PC-9 (cell line): ENCODE measurements at places on chromosomes 2 and 18.

GRCh38 chr2:219522111-219523030 lies 8.1 kb downstream of the ASIC4 start:
- peak; percentile 41 for DNase-seq

DNA sequence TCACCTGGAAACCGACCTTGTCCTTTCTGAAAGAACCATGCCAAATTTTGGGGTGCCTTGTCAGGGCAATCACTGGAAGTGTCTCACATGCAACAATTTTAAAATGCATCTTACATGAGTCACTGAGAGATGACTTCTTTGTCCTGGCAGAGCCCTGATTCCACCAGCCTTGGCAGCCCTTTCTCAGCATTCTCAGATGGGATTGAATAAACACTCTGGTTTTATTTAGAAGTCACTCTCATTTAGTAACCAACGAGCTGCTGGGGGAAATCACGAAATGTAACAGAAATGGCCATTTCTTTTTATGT lies 3.8 kb upstream of the ATP8B1 start:
- peak; percentile 80 for DNase-seq

GRCh38 chr2:39528701-39529100 lies 91.6 kb upstream of the MAP4K3 start:
- DNase-seq, result no peak

DNA sequence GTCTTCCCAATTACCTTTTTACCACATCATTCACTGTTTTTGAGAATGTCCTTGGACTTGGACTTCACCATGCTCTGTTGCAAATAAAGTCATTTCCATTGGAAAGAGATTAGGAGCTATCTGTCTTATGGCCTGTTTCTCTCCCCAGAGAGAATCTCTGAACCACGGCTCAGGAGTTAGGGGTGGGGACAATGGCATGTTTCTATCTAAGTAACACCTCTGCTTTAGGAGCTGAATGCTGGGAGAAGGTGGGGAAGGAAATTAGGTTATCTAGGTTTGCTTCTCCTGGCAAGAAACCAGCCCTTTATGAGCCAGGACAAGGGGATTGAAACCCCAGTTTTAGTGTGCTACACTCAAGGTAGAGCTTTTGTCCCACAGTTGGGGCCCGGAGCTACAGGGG lies 86.3 kb downstream of the AGPS start:
- no peak for DNase-seq

DNA sequence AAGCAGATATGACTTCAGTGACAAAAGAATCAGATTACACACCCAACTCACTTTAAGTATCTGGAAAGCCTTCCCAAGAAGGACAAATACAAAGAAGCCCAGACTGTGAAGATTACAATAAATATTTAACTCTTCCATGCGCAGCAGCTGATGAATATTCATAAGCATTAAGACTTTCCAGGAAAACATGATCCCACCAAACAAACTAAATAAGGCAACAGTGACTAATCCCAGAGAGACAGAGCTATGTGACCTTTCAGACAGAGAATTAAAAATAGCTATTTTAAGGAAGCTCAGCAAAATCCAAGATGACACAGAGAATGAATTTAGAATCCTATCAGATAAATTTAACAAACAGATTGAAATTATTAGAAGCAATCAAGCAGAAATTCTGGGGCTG lies 108.2 kb upstream of the UBE2E3 start:
- no peak for DNase-seq

- no peak for DNase-seq
Observed at GRCh38 chr2:152175012-152175367, 573 bp downstream of the STAM2 start.

- peak; percentile 9 for DNase-seq
Observed at GRCh38 chr2:99478632-99479031, 11.2 kb downstream of the REV1 start.

DNA sequence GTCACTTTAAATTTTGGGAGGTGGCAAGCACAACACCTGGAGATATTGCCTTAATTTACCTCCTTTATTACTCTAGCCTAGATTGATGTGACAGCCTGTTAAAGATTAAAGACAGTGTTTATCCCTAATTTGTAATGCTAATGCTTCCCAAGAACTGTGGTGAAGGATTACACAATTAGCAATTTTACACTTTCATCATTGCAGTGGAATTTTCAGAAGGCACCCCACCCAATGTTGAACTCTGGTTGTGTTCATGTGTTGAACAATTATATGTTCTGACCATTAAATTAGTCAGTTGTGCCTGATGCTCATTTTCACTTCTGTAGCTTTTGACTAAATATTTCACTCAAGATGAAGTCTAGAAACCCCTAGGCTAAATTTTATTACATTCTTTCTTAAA lies 317.1 kb upstream of the CWC22 start:
- no peak for DNase-seq

- DNase-seq, result no peak
Observed at GRCh38 chr2:40439473-40439872, 12.4 kb downstream of the SLC8A1 start.

GRCh38 chr2:71006955-71007799 lies 12.5 kb upstream of the TEX261 start:
- DNase-seq, result no peak

DNA sequence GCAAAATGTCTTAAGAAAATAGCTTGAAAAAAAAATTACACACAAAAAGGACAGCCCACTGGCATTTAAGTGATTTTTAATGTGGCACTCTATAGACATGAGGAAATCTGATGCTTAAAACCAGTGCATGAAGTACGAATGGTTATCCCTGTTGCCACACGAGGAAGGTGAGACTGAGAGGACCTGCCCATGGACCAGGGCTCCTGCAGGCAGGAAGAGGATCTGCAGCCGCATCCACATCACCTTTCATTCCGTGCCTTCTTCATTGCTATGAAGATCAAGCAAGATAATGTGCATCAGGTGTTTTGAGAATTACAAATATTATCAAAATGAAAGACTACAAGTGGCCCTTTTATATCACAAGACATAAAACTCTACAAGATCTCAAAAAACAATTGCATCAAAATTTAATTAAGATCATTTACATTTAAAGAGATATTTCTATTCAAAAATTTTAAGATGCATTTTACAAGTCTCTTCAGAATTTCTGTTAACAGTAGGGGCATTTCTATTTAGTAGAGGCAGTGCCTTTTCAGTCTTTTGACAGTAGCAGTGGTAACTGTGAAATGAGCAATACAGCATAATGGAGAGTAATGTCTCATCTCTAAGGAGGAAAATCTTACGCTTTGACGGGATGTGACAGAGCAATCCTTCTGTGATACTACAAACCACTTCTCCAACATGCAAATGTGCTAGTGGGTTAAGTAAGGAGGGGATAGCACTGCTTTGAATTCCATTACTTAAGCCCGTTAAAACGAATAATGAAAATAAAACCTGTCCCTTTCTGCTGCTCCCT lies 83.4 kb downstream of the SLC5A7 start:
- DNase-seq, result no peak

DNA sequence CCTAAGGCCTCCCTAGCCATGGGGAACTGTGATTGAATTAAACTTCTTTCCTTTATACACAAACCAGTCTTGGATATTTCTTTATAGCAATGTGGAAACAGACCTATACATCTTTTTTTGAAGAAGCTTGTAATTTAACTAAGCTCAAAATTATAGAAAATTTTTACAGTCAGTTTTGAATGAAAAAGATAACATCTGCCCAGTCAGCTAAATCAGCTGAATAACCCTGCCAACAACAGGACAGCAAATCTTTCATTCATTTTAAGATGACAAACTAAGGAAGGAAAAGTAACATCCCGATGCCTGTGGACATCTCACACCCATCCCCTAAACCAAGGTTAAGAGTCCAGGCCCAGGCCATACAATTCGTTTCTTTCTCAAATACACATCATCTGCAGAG lies 541.3 kb upstream of the SLC39A10 start:
- DNase-seq, result no peak

DNA sequence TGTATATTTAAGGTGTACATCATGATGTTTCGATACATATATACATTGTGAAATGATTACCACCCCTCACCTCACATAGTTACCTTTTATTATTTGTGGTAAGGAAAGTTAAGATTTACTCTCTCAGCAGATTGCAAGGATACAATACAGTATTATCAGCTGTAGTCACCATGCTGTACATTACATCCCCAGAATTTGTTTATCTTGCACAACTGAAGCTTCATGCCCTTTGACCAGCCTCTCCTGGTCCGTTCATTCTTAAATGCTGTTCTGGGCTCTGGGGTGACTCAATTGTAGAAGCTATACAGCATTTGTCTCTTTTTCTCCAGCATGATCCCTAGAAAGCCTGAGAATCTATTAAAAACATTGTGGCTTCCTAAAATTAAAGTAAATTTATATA lies 90.8 kb downstream of the PTPRM start:
- DNase-seq, result no peak

DNA sequence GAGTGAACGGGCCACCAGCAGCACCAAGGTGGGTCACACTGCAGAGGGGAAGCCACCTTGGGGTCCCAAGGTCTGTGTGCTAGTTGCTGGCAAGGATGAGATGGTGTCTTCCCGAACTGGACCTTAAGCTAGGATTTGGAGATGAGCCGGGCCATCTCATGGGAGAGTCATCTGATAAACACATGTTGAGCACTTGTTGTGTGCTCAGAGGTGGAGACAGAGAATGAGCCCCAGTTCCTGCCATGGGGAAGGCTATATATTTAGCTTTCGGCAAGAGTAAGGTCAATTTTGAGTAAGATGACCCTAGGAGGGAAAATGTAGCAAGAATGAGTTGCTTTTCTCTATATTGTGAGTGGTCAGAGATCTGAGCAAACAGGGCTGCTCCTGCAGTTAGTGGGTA lies 41.4 kb upstream of the RPL31 start:
- DNase-seq, result no peak

- no peak for DNase-seq
Observed at GRCh38 chr2:241417626-241418025, 61.5 kb downstream of the FARP2 start.

DNA sequence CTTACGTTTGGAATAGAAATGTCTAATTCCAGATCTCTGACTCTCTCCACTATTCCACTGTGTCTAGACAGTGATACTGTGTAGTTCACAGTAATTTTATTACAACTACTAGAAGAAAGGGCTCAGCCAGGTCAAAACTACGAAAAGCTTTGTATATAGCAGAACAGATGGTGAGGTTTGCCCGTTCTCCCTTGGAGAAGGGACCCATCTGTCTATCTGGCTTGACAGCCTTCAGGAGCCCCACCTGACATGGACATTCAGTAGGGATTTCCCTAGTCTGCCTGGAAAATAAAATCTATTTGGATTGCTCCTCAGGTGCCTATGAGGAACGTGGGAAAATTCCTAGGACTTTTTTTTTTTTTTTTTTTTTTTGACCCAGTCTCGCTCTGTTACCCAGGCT lies 435.4 kb downstream of the NRXN1 start:
- no peak for DNase-seq

DNA sequence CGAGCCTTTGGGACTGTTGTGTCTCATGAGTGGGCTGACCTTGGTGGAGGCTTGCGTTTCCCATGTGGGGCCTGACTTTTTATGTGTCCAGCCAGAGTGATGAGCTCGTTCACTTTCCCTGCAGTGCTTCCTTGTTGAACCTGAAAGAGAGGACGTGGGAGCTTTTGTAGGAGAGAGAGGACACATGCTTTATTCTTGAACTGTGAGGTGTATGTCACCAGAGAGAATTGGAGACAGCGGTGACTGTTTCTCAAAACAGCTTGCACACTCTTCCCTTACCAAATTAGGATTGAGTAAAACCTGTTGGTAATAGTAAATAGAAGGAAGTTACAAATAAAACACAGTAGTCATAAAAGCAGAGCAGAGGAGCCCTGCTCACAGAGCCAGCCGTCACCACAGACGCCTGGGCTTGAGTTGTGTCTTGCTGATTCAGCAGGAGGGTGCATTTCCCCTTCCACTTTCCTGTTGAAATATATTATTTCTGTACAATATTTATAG lies 60.7 kb downstream of the INPP4A start:
- DNase-seq, result no peak

DNA sequence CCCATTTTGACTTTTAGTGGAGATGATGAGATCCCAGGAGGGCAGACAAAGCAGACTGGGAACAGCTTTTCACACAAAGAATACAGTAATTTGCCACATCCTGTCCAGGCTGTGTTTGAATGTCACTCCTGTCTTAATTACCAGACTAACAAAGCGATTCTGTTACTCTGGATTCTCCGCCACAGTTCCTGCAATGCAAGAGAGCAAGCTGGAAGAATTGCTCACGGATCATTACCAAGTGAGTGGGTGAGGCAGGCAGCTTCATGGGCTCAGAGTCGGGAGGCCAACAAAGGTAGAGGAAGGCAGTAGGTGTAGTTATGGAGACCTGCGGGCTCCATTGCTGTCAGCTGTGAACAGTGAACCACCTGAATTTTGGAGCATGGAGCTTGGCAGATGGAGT lies 250.5 kb upstream of the ATP5MC3 start:
- no peak for DNase-seq

DNA sequence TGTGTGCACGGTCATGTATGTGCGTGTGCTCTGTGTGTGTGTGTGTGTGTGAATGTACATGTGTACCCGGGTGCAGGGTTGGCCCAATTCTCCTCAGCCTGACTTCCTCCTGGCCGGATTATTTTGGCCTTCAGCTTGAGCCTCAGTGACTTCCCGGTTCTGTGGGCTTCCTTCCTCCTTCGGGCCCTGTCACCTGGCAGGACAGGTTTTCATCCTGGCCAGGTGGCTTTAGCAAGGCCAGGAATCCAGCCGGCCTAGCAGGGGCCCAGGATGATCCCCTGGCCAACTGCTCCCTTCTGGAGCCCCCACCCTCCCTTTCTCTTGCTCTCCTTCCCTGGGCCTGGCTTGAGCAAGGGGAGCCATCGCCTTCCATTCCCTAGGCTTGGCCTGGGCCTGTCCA lies 140.5 kb downstream of the INHBB start:
- DNase-seq, result peak; percentile 71

DNA sequence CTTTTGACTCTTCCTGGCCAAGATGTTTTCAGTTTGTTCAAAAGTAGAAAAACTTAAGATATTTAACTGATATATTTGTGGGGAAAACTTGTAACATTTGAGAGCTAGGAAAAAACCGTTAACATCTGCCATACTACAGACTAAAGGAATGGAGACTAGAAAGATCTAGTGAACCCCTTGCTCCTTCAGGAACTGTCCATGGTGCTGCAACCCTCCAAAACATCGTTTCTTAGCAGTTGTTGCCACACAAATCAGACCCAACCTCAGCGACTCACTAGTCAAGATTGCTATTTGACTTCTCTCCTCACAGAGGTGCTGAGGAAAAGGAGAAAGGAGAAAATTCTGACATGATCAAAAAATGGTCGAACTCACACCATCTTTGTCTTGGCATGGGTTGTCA lies 393.8 kb upstream of the LYPD1 start:
- no peak for DNase-seq
